NCI-H187 (cell line): ENCODE measurements at places on chromosomes 16 and 17.
A peak's percentile ranks its signal among the peaks of the same experiment; 100 is the strongest.

DNA sequence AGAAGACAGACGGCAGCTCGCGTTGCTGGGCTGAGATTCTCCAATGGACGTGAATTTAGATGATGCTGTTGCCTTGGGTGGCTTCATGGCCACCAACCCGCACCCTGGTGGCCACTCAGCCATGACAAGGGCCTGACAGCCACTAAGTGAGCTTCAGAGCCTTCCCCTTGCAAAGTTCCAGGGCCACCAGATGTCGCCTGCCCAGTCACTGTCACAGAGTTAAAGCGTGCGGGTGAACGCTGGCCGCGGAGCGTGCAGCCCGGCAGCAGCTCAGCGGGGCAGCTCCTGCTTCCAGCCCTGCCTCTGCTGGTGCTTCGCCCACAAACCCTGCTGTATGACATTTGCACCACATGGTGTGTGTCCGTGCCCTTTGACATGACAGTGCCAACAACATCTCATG lies 13.3 kb upstream of the KREMEN2 start:
- DNase-seq, result no peak

GRCh38 chr16:87703835-87704375 lies 61.9 kb downstream of the KLHDC4 start:
- DNase-seq, result no peak

DNA sequence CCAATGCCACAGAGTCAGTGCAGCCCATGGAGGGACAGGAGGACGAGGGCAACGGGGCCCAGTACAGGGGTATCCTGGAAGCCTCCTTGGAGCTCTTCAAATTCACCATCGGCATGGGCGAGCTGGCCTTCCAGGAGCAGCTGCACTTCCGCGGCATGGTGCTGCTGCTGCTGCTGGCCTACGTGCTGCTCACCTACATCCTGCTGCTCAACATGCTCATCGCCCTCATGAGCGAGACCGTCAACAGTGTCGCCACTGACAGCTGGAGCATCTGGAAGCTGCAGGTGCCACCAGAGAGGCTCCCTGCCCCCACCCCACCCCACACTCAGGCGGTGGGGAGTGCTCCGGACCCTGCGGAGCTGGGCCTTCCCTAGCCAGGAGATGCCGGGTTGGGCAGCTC lies 16.6 kb downstream of the TRPV2 start:
- DNase-seq, result no peak

- DNase-seq, result no peak
Measured at GRCh38 chr17:50775926-50776325, 8.6 kb upstream of the ANKRD40CL start.

- DNase-seq, result no peak
Measured at GRCh38 chr16:29926711-29927052, 656 bp upstream of the KCTD13 start.

DNA sequence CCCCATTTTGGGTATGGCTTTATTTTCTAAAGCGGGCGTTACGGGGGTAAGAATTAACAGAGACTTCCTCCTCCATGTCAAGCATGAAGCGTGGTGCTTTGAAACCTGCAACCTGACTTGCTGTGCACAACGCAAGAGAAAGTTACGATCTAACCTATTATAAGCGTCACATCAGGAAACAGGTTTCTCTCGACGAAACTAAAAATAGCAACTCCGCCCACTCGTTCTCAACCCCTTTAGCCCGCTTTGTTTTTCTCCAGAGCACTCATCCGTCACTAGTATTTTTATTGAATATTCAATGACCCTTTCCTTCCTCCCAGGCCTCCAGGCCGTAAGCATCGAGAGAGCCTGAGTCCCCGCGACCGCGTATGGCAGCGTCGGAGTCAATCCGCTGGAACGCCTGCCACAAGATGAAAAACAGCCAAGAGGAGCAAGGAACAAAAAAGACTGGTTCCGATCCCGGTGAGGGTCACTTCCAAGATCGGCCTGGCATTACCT lies 555 bp downstream of the NUP88 start:
- no peak for DNase-seq

DNA sequence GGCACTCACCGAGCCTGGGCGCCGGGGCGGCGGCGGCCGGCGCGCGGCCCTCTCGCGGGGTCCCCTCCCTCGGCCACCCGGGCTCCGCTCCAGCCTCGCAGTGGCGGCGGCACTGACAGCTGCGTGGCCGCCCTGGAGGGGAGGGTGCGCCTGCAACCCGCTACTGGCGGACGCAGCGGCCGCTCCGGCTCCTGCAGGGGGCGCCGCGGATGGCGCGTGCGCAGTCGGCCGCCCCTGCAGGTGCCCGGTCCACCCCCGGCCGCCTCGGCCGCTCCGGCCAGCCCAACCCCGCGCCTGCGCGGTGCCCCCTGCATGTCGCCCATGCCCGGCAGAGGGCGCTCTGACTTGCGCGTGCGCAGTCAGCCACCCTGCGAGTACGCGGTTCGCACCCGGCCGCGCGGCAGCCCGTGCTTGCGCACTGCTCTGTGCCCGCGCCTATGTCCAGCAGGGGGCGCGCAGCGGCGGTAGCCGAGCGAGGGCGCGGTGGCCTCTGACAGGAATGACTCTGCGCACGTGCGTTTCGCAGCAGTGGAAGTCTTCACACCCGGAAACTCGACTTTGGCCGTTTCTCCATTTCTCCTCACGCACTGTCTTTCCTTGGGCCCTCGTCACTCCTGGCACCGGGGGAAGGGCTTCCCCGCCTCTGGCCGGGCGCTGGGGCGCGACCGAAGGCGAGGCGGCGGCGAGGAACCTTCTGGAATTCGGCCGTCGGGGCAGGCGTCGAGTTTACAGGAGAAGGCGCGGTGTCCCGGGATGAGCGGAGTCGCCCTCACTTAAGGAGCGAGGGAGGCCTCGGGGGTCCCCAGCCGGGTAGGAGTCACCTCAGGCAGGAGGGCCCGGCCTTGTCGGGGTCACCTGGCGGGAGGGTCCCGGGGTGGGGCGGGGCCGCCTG lies at the start of gene ABCA3:
TSS of gene ABCA3 (minus strand) at position 165 of the 892 bp plus-strand sequence. CDS start 14,262 bp downstream, outside the sequence.
- peak; percentile 96 for DNase-seq

GRCh38 chr17:65018610-65019316 lies 37.8 kb downstream of the GNA13 start:
- DNase-seq, result no peak

DNA sequence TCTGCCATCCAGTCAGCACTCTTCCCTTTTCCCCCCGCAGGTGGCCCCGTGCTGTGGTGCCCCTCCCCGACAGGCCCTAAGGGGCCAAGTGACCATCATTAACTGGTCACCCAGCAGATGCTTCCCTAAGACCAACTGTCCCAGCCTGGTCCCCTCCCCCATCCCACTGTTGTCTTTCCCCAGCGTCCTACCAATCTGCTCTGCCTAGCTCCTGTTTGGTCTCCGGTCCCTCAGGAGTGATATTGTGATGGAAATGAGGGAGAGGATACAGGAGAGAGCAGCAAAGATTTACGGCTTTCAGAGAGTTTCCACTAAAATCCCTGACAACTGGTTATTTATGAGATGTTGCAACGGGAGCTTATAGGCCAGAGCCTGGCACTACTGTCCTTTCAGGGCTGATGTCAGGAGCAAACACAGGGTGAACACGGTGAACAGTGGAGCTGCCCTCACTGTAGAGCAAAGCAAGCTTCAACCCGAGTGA lies 1.4 kb upstream of the TTLL6 start:
- no peak for DNase-seq

GRCh38 chr17:45846223-45846622 lies 1.5 kb downstream of the SPPL2C start:
- no peak for DNase-seq

- no peak for DNase-seq
Measured at GRCh38 chr17:44258811-44259351, 9.1 kb downstream of the SLC4A1 start.

DNA sequence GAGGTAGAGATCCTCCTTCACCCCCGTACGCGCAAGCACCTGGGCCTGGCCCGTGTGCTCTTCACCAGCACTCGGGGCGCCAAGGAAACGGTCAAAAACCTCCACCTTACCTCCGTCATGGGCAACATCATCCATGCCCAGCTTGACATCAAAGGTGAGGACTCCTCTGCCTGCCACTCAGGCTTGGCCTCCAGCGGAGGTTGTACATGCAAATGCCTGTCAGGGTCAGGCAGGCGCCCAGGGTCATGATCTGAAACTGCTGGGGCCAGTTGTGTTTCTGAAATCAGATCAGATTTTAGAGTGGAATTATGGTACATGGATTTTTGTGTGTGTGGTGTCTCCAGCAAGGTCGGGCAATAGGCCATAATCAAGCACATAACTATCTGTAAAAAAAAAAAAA lies 3.8 kb downstream of the SETD1A start:
- DNase-seq, result no peak

DNA sequence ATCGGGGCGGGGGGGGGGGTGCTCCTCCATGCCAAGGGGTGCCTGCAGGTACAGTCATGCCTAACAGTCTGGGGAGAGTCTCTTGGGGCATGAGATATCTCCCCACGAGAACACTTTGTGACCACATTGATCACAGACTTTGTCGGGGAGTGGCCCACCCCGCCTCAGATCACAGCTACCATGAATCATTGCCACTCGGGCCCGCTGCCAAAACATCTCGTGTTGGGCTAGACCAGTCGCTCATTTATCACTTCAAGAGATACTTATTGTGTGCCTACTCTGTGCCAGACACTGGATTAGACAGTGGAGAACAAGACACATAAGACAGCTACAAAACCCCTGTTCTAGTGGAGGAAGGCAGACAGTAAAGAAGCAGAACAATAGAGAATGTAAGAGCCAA lies 72.6 kb downstream of the CLEC16A start:
- DNase-seq, result no peak

GRCh38 chr16:85347213-85347591 lies 234.9 kb upstream of the CIBAR2 start:
- no peak for DNase-seq

DNA sequence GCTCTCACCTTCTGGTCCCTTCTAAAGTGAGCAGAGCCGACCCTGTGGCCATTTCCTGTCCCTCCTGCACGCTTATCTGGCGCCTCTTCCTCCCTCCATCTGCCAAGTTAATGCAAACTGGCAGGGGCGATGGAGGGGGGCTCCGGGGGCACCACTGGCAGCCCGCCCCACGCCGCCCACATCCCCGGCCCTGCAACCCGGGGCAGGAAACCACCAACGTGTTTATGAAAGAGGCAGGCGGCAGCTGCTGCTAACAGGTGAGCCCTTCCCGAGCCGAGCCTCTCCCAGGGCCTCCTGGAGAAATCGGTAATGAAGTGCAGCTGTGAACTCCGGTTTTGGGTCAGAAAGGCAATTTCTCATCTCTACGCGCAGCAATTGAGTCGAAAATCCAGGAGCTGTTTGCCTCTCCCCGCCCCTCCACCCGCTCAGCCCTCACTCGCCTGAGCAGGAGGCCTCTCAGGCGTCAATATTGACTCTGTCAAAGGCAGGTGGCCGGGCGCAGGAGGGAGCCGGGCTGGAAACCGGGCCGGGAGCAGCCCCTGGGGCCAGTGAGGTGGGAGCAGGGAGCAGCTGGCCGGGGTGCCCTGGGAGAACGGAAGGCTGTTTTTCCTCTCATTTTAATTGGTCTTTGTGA lies 164.4 kb upstream of the GSE1 start:
- peak; percentile 51 for DNase-seq

GRCh38 chr16:17970816-17971331 lies 365.7 kb downstream of the NPIPA8 start:
- DNase-seq, result no peak

DNA sequence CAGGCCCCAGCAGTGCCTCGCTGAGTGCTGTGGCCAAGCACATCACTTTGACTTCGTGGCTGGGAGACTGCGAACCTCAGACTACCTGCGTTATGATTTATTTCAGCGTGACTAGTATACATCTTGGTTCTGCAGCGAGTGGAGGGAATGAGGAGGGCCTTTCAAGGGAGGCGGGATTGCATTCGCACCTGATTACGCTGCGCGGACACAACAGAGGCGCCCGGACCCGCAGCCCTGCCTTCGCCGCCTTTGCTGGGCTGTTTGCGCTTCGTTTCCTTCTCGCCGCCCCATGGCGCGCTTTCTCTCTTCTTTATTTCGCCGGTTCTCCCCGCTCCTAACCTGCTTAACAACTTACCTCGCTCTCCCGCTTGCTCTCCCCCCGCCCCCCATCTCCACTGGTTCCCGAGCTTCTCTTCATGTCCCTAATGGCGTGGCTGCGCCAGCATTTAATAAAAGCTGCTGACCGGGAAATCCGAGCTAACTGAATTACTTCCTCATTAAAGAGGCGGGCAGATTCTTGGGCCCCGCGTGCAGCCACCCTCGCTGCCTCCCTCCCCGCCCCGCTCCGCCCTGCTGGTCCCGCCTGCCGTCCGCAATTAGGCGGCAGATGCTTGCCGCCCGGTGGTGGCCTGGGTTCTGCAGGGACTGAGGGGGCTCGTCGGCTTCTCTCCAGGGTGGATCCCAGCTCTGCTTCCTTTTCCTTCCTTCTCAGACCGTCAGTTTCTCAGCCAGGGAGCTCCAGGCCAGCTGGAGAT lies 257.6 kb upstream of the SDK2 start:
- no peak for DNase-seq

DNA sequence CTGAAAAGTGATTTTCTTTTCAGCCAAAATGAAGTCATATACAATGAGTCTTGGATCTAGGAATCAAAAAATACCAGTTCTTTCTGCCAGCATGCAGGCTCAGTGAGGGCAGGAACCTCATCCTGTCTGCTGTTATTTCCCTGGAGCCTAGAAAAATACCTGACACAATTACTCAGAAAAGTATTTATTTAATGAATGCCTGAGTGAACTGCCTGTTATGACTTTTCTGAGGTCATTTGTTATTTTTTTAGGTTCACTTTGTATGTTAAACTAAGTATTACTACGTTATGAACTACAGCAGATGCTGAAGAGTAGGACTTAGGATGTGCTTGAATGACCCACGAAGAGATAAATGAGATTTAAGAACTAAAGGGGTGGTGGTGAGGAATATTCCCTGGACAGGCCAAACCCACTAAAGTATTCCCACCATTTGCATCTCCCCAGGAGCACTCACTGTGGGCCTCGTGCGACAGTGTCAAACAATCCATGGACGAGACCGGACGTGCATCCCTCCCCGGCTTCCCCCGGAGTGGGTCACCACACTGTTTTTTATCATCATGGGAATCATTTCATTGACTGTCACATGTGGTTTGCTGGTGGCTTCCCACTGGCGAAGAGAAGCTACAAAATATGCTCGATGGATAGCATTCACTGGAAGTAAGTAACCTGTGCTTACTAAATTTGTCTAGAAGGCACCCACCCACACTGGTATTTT lies 17.1 kb upstream of the VWA3A start:
- no peak for DNase-seq

DNA sequence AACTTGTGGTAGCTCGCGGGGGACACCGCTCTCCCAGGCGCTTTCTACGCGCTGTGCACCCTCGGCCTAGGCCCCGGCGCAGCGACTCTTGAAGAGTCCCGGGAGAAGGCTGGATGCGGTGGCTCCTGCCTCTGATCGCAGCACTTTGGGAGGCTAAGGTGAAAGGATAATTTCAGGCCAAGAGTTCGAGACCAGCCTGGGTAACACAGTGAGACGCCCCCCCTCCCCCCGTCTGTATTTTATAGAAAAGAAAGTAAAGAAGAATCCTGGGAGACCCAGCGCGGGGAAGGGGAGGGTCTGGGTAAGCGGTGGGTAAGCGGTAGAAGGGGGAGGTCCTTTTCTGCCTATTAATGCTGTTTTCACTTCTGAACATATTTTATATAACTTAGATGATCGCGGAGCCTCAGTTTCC lies 486 bp upstream of the PLLP start:
- no peak for DNase-seq
